GM19239 (cell line): ENCODE measurements at places on chromosomes 12 and 14.

- DNase-seq, result no peak
These were observed 22.1 kb upstream of the LRRC9 start for GRCh38 chr14:59897757-59898383.

DNA sequence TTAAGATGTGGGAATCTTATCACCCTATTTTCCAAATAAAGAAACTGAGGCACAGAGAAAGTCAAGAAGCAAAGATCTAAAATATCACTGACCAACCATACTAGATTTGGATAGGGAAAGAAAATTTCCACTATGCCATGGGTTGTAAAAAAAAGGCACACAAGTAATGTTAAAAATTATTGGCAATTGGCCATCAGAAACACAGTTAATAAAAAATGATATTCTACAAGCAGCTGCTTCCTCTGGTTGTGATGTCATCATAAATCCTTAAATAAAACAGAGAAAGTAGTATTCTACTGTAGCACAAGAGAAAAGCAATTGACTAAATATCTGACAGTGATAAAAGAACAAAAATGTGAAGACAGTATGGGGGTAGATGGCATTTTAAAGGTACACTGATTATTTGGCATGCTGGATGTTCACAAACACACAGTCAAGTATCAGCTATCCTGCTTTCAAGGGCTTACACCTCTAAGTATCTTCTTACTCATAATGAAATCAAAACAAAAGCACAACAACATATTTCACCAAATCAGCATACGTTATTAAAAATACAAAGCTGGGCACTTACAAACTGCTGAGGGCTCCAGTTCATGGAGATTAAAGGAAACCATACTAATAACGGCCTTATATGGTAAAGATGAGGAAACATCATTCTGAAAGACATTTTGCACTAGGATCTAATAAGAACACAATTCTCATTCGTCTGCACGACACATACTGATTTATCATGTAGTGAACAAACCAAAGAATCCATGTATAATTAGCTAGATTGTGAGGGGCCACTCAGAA lies 45.7 kb downstream of the CORO1C start:
- no peak for DNase-seq

DNA sequence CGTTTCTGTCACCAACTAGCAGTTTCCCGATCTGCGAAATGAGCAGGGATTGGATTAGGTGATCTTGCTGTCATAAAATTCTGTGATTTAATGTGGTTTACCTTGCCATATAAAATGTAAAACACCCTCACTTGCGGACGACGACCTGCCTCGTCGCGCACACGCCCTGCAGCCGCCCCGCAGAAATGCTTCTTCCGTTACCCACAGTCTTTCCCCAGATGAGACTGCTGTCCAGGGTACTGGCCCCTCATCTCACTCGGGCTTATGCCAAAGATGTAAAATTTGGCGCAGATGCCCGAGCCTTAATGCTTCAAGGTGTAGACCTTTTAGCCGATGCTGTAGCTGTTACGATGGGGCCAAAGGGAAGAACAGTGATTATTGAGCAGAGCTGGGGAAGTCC lies 17.7 kb upstream of the FOXJ2 start:
- no peak for DNase-seq

DNA sequence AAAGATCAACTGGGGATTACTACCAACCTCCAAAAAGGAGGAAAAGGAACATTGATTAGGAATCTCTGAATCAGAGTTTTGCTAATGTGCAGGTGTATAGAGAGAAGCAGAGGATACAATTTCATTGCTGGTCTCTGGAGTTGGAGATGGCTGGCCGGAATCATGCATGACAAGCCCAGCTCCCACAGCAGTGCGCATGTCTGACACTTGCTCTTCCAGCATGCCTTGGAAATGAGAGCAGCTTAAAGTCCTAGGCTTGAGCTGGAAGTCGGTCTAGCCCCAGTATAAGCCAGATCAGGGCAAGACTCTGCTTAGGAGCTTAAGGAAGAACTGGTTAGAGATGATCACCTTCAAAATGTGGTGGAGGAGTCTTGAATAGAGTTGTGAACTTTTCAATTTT lies 742.8 kb downstream of the DIO2 start:
- no peak for DNase-seq

- DNase-seq, result no peak
These were observed 212.9 kb downstream of the PAX9 start for GRCh38 chr14:36874396-36875138.

DNA sequence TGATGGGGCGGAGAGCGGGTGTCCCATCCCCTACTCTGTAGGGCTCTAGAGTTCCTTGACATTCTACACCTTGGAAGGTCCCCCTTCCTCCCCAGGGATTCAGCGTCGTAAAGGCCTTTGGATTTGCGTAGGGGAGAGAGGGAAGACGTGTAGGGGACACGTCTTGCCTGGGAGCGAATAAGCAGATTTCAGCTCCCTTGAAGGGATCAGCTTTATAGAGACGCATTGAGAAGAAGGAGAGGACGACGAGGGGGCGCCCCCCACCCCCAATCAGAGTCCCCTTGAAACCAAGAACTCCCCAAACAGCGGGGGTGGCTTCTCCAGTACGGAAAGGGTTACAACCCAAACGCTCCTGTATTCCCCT lies 324 bp downstream of the CALCOCO1 start:
- no peak for DNase-seq

DNA sequence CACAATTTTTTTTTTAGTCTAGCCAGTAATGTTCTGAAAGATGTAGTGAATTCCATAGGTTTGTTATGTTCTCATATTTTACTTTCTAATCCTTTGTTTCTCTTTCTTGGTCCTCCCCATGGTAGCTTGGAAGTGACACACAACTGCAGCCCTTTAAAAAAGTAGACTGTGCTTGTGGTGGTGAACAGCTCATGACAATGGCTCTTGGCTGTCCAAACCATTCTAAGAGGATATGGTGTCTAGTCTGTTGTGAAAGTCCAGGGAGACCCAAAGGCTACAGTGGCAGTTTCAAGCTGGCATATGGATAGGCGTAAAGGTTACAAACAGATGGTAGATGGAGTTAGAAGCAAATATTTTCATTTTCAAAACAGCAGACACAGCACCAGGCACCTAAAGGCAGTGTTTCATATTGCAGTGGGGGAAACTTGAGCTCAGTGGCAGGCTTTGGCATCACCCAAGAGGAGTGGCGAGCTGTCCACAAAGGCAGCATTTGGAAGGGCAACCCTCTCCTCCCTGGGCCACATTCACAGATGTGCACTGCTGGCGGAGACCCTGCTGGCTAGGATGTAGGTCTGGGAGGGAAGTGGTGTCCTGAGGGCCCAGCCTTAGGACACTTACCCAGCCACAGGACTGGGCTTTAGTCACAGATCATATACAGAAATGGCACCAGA lies 102.1 kb downstream of the DYRK2 start:
- DNase-seq, result no peak

DNA sequence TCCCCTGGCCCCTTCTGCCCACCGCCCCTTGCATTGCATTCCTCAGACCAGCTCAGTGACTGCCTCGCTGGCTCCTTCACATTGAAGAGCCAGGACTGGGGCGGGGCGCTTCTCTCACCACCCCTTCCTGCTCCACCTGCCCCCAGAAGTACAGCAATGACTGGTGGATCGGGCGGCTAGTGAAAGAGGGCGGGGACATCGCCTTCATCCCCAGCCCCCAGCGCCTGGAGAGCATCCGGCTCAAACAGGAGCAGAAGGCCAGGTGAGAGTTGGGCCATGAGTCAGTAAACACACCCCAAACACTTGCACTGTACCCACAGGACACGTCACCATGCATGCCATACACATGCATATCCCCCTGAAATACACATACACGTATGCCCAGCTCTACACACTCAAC lies 5.8 kb downstream of the CACNB3 start:
- DNase-seq, result no peak

DNA sequence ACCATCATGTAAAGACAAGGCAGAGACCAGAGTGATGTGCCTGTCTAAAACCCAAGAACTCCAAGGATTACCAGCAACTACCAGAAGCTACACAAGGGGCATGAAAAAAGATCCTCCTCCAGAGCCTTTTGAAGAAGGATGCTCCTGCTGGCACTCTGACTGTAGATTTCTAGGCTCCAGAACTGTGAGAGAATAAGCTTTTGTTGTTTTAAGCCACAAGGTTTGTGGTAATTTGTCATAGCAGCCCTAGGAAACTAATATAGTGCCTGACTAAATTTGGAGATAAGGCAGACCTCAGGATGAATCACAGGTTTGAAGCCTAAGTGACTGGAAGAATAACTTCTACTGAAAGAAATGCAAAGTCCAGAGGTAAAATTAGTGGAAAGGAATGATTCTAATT lies 132.9 kb downstream of the CEP83 start:
- DNase-seq, result no peak

- DNase-seq, result no peak
These were observed 1131.1 kb downstream of the TMEM121 start for GRCh38 chr14:106657460-106657859.

DNA sequence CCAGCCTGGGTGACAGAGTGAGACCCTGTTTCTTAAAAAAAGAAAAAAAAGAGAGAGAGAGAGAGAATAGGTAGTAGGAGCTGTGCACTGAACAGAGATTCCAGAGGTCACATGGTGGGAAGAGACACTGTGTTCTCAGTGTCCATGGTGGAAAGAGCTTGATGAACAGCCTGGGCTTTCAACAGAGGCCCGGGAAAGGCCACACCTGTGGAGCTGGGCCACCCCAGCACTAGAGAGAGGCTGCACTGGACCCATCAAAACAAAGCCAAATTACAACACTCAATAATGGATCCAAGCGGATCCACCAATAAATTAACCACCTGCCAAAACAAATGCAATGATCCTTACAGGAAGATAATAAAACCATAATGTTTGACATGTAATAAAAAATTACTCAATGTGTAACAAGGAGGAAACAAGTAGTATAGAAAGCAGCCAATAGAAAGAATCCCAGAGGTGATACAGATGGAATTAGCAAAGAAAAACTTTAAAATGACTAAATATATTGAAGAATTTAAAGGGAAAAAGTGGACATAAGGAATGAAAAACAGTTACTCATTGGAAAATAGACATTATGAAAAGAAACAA lies 44.8 kb upstream of the BCL2L14 start:
- no peak for DNase-seq

- DNase-seq, result no peak
These were observed 241.2 kb downstream of the RBM19 start for GRCh38 chr12:113724794-113725556.

GRCh38 chr12:54504550-54504949 lies 7.0 kb downstream of the NCKAP1L start:
- no peak for DNase-seq

- no peak for DNase-seq
These were observed 5.8 kb downstream of the KMT5A start for GRCh38 chr12:123389560-123390351.

- no peak for DNase-seq
These were observed 25.7 kb downstream of the TRAF3 start for GRCh38 chr14:102802834-102803523.

- DNase-seq, result no peak
These were observed 5.3 kb downstream of the ALDH1L2 start for GRCh38 chr12:105078712-105079570.

DNA sequence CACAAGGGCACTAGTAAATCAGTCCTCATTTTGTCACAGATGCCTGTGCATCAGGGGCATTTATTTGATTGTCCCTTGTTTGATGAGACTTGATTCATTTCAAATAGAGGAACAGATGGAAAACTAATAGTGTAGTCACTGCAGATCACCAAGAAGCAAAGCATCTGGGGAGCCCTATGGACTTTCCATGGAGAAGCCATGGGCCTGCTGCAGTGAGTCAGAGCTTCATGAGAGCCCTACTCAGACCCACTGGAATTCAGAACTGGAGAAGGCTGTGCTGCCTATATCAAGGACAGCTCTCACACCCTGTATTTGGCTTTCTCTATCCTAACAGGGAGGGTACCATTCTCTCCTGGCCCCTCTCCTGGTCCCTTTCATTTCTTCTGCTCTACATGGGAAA lies 126.2 kb downstream of the GRIP1 start:
- DNase-seq, result no peak

DNA sequence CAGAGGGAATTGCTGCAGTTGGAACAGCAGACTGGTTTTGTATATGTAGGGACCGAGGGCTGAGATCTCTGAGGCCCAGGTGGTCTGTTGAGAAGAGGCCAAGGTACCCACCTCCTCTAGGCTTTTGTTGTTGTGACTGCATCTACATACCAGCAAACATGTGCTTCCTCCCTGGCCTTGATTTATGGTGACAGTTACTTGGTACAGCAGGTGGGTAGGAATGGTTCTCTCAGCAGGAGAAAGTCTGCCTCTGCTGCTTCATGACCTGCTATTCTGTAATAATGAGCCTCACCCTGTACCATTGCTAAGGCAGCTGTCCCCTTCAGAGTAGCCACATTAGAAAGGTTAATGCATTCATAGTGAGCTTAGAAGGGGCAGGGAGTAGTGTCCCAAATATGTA lies 196.7 kb upstream of the PELI2 start:
- DNase-seq, result no peak

DNA sequence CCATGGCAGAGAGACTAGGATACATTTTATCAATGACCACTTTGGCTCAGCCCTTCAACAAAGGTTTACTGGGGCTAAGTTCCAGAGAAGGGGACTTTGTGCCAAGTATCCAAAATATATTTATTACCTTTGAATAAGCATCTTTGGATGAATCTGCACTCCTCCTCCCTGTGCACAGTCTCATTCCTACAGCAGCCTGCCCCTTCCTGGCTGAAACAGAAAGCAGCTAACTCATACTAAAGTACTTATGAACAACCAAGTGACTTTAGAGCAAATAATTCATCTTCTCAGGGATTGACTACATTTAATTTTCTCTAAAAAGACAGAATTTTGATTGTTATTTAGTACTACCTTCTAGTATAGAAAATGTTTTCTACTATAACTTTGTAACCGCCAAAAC lies 47.8 kb upstream of the ETV6 start:
- DNase-seq, result no peak

GRCh38 chr14:72982146-72982708 lies 44.7 kb downstream of the ZFYVE1 start:
- no peak for DNase-seq

GRCh38 chr12:94127239-94128131 lies 20.9 kb upstream of the PLXNC1 start:
- no peak for DNase-seq
